ELR (cell line): ENCODE measurements at places on chromosomes 5 and 9.

- DNase-seq = no peak
Observed at GRCh38 chr5:10499066-10499465, 57.4 kb downstream of the ROPN1L start.

- no peak for DNase-seq
Observed at GRCh38 chr9:99003308-99003707, 59.6 kb downstream of the COL15A1 start.

GRCh38 chr5:94250985-94251384 lies 367.4 kb downstream of the KIAA0825 start:
- DNase-seq = no peak

- DNase-seq = peak; percentile 55
Observed at GRCh38 chr9:108039493-108039892, 549.9 kb upstream of the KLF4 start.

- no peak for DNase-seq
Observed at GRCh38 chr5:159310511-159310910, 19.8 kb downstream of the IL12B start.

- no peak for DNase-seq
Observed at GRCh38 chr9:84775056-84775643, 105.6 kb downstream of the NTRK2 start.

DNA sequence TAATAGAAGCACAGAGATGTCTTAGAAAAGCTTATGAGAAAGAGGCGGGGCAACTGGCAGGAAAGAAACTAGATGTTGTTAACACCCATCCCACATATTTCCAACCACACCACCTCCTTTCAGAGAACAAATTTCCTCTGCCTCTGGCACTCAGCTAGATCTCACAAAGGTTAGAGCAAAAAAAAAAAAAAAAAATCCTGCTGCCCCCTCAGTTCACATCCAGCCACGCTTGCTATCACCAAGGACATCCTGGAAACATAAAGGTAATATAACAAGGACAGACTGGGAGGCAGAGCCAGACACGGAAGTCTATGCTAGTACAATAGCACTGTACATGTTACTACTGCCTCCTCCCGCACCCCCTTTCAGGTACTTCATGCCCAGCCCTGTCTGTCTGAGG lies 238.0 kb upstream of the PTGER4 start:
- DNase-seq = no peak
